SK-N-SH (cell line): ENCODE measurements at places on chromosomes 1 and 21. TPM values are rescaled to one million over a fixed set of nuclear protein-coding genes. Genes with fewer than 3 reads are reported as not detected.

DNA sequence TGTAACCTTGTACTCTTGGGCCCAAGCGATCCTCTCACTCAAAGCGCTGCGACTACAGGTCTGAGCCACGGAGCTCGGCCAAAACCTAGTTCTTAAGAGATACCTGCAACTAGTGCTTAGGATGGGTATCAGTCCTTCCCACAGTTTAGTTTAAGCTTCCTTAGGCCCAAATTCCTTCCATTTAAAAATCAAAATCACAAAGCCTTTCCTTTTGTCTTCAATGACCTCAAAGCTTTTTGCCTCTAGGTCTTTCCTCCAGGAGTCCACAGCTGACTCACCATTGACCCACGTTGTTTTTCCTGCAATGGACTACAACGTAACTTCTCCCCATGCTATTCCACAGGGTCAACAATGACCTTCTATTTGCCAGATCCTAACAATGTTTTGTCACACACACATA is 64.0 kb downstream of the APP start:
- H3K4me3 ChIP-seq = no peak overlapping the region
- H3K27ac ChIP-seq = no peak overlapping the region
- DNase-seq = no peak
- H3K36me3 ChIP-seq = peaks cover 23% of the 10 kb centered on the region

- H3K27ac ChIP-seq = peak overlapping the region; percentile 44; the same call in 1 of the 2 replicates
- H3K4me3 ChIP-seq = no peak overlapping the region
- no peaks in the 10 kb centered on the region for H3K27me3 ChIP-seq
- H3K36me3 ChIP-seq = no peaks in the 10 kb centered on the region
- H3K4me1 ChIP-seq = peaks cover 17% of the 10 kb centered on the region; the same call in 1 of the 2 replicates
- DNase-seq = no peak
Measured at GRCh38 chr21:41956926-41957729, 3.3 kb upstream of the C2CD2 start.

DNA sequence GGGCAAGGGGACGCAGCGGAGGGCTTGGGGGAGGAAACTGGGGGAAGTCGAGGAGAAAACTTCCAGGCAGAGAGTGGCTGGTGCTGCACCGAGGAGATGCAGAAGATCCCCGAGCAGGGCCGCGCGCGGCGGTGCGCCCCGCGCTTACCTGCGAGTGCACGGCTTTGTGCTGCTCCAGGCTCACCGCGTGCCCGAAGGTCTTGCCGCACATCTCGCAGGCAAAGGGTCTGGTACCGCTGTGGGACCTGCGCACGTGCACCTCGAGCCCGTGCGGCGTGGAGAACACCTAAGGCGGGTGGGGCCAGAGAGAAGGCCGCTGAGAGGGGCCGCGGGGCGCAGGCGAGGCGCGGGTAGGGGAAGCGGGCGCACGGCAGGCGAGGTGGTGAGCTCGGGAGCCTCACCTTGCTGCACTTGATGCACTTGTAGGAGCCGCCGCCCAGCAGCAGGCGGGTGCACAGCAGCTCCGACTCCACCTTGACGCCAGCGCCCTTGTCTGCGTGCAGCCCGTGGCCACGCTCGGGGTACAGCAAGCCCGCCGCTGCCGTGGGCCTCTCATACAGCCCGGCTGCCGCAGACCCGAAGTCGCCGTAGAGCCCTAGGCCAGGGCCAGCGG is 6.4 kb downstream of the GFI1 start:
- no peaks in the 10 kb centered on the region for H3K4me1 ChIP-seq
- H3K27ac ChIP-seq = no peak overlapping the region
- H3K4me3 ChIP-seq = no peak overlapping the region
- H3K27me3 ChIP-seq = peaks cover 86% of the 10 kb centered on the region
- no peak for DNase-seq
- no peaks in the 10 kb centered on the region for H3K36me3 ChIP-seq

GRCh38 chr1:241848686-241849344 is 811 bp downstream of the EXO1 start:
- H3K4me1 ChIP-seq = peaks cover 17% of the 10 kb centered on the region
- H3K36me3 ChIP-seq = peaks cover 12% of the 10 kb centered on the region
- H3K27me3 ChIP-seq = no peaks in the 10 kb centered on the region

PPIAL4G gene
- polyA plus RNA-seq = not detected in 2 replicates

RIMKLA gene
- 0.08 and 0.13 TPM in 2 replicates for polyA plus RNA-seq

ICOSLG gene
- polyA plus RNA-seq = 0.43 and 0.52 TPM in 2 replicates

DNA sequence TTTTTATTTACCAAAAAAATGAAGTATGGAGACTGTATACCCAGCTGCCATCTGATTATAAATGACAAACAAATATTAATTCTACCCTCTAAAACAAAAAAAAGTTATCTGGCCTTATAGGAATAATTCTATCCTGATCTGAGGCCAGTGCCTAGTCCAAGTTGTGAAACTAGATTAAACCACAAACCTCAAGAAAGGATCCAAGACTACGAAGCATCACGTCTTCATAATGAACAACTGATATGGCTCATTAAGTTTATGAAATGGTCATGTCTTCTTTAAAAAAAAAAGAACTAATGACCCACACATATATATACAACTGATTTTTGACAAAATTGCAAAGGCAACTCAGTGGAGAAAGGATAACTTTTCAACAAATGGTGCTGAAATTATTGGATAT is 32.4 kb upstream of the CTTNBP2NL start:
- no peak overlapping the region for H3K4me3 ChIP-seq
- H3K4me1 ChIP-seq = no peaks in the 10 kb centered on the region
- no peak overlapping the region for H3K27ac ChIP-seq
- DNase-seq = no peak

AK5 gene
- polyA plus RNA-seq = 22.9 TPM in 2 replicates

- H3K4me3 ChIP-seq = peak within 1 kb of the TSS; percentile 70
- peak; percentile 93 for DNase-seq
- peaks cover 15% of the 10 kb centered on the region; the same call in 1 of the 2 replicates for H3K4me1 ChIP-seq
- H3K36me3 ChIP-seq = no peaks in the 10 kb centered on the region
- H3K27me3 ChIP-seq = no peaks in the 10 kb centered on the region
Measured at GRCh38 chr1:50023292-50024159, at the start of gene AGBL4. Gene AGBL4, minus strand, starts transcription at chr1:50023954.

DNA sequence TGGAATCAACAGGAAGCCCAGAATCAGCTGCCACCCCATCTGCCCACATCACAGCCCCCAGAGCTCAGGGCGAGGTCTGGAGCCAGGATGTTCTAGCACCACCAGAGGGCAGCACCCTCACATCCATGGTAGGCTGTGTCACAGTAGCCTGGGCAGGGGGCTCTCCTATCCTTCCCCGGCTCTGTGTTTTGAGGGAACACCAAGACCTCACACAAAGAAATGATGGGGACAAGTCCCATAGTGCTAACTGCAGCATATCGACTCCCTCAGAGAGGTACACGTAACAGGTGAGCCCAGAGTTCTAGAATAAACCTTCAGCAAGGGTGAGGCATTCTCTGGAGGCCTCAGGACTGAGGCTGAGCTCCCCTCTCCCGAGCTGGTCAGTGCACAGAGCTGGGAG is 2.3 kb upstream of the KCNC4 start:
- H3K4me1 ChIP-seq = no peaks in the 10 kb centered on the region
- no peak overlapping the region for H3K27ac ChIP-seq
- no peak overlapping the region for H3K4me3 ChIP-seq
- H3K36me3 ChIP-seq = no peaks in the 10 kb centered on the region
- DNase-seq = peak; percentile 89

DNA sequence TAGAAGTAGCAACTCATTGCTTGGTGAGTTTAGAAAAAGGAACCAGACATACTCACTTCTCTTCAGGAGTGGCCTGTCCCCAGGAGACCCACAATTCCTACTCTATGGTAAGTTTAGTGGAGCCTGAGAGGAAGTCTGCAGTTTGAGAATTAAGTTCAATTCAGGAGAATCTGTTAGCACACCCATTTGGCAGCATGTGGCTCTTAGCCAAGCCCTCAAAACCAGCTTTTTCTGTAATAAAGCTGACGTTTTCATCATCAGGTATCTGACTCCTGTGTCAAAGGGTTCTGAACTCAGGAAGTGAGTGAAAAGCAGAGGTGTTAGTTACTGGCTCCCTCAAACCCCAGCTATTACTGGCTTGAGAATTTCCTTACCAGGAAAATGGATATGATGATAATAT is 20.4 kb upstream of the RGS16 start:
- H3K27me3 ChIP-seq = no peaks in the 10 kb centered on the region
- no peak overlapping the region for H3K27ac ChIP-seq
- DNase-seq = no peak
- H3K4me1 ChIP-seq = peaks cover 6% of the 10 kb centered on the region

GRCh38 chr1:29259802-29260441 is 23.6 kb downstream of the PTPRU start:
- H3K27me3 ChIP-seq = no peaks in the 10 kb centered on the region
- H3K4me1 ChIP-seq = peaks cover 18% of the 10 kb centered on the region; the same call in 1 of the 2 replicates
- no peak overlapping the region for H3K27ac ChIP-seq

GJC2 gene
- polyA plus RNA-seq = 0.92 and 0.97 TPM in 2 replicates

- DNase-seq = peak; percentile 26
- H3K27me3 ChIP-seq = no peaks in the 10 kb centered on the region
- H3K36me3 ChIP-seq = no peaks in the 10 kb centered on the region
- H3K27ac ChIP-seq = no peak overlapping the region
Measured at GRCh38 chr1:4422504-4423289, 231.7 kb upstream of the AJAP1 start.

ACADM gene
- 18.6 and 25.9 TPM in 2 replicates for polyA plus RNA-seq

DNA sequence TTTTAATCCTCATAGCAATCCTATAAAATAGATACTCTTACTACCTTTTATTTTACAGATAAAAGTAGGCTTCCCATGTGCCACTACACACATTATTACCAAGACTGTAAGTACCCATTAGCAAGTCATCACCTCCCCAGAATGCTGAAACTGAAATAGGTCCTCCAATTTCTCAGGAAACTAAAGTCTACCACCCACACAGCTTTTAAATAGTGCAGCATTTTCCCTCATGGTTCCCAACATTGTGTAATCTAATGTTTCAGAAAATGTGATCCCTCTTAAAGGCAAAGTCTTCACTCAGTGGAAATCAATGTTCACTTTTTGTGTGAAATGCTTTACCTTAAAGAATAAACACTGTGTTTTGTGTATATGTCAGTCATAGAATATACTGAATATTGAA is 356.5 kb downstream of the GPATCH2 start:
- peaks cover 13% of the 10 kb centered on the region; the same call in 1 of the 2 replicates for H3K4me1 ChIP-seq
- H3K27me3 ChIP-seq = no peaks in the 10 kb centered on the region
- no peak for DNase-seq

DNA sequence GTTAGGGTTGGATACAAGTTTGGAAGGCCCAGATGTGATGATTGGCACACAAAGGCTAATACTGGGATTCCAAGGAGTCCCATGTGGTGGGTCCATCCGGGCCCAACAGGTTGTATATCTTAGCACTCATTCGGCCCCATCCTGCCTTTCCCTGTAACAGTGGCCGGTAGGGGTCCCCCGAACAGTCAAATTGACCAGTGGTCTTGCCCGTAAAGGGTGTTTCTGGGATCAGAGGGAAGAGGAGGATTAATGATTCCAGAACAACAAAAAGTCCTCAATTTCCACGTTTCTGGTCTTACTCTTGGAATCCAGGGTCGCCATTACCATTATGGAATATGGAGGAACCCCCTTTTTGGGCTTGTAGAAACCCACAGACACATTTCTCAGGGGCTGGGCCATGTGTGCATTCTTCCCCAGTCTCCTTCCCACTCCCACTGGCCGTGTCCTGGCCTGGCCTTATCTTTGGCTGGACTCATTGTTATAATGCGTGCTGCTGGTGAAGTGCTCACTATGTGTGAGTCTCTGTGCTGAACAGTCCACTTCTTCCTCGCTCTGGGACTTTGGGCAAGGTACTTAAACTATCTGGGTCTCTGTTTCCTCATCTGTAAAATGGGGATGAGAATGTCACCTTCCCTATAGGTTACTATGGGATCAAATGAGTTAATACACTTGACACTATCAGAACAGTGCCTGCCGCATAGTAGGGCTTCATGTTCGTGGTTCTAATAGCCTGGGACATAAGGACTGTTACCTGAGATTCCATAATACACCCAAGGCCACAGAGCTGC is 161.8 kb downstream of the DYRK1A start:
- H3K4me1 ChIP-seq = no peaks in the 10 kb centered on the region
- DNase-seq = no peak
- no peaks in the 10 kb centered on the region for H3K27me3 ChIP-seq
- H3K4me3 ChIP-seq = no peak overlapping the region

DNA sequence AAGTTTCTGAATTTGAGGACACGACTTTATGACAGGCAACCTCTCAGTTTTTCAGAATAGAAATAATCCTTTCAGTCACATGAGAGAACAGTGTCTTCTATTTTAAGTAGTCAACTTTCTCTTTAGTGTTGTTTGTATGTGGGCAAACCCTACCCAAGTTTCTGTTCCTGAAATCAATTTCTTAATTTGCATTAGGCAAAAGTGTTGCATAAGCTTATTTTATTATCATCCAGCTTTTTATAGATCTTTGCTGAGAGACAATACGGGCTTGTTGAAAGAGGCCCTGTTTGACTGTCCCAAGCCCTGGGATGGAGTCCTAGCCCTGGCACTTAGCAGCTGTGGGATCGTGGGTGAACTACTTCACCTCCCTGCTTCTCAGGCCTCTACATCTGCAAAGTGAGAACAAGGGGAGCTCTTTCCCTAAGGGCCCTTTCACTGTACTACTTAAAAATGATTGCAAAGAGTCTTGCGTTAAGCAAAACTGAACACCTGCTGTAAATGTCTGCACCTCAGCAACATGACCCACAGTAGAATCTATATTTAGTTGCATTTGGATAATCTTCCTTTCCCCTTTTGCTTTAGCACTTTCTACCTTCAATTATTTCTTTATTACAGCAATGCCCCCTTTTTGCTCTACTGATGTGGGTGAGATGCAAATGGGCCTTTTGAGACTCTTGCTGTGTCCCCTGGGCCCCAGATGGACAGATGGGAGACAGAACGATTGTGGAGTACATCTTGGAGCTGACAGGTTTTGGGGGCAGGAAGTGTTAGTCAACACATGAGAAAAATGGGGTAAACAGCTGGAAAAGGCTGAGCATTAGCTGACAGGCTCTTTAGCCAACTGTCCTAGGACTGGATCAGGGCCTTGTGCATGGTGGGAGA is 41.0 kb upstream of the SCAF4 start:
- H3K27ac ChIP-seq = no peak overlapping the region
- H3K4me1 ChIP-seq = no peaks in the 10 kb centered on the region
- H3K36me3 ChIP-seq = no peaks in the 10 kb centered on the region
- H3K4me3 ChIP-seq = no peak overlapping the region

LINGO4 gene
- not detected in 2 replicates for polyA plus RNA-seq

DNM3 gene
- 0.43 and 0.89 TPM in 2 replicates for polyA plus RNA-seq

C8A gene
- polyA plus RNA-seq = not detected in 2 replicates

BCAR3 gene
- polyA plus RNA-seq = 49.2 and 58.4 TPM in 2 replicates

- no peaks in the 10 kb centered on the region; the same call in 1 of the 2 replicates for H3K27me3 ChIP-seq
- no peaks in the 10 kb centered on the region for H3K4me1 ChIP-seq
- H3K36me3 ChIP-seq = no peaks in the 10 kb centered on the region
- no peak overlapping the region for H3K4me3 ChIP-seq
- no peak overlapping the region for H3K27ac ChIP-seq
Measured at GRCh38 chr1:222772996-222773379, 36.0 kb downstream of the FAM177B start.

DNA sequence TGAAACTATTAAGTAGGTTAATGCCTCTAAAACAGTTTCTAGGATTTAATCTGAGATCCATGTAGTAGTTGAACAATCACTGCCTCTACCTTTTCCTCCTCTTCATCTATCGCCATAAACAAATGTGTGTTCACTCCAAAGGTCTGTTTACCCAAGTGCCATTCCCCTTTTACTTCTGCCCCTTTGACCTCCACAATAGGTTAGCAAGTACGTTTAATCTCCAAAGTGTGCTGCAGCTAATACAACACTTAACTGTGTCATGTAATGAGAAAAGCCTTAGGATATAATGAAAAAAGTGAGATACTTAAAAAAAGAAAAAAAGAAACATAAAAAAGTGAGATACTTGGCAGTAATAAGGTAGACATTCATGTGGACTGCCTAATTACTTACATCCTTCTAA is 28.2 kb downstream of the GPBP1L1 start:
- H3K27ac ChIP-seq = no peak overlapping the region
- H3K4me1 ChIP-seq = no peaks in the 10 kb centered on the region
- no peak overlapping the region for H3K4me3 ChIP-seq
